ENCODE measurements at places on chromosomes 2 and 18. TPM values are rescaled to one million over a fixed set of nuclear protein-coding genes. Genes with fewer than 3 reads are reported as not detected.

- no peak for DNase-seq
These were observed 65.3 kb downstream of the SUCLG1 start for GRCh38 chr2:84393829-84394228.

- no peak for DNase-seq
These were observed 287.4 kb downstream of the MBD2 start for GRCh38 chr18:53937037-53937436.

GRCh38 chr18:43279015-43279744, 1.9 kb upstream of the SYT4 start:
- DNase-seq = no peak

DNA sequence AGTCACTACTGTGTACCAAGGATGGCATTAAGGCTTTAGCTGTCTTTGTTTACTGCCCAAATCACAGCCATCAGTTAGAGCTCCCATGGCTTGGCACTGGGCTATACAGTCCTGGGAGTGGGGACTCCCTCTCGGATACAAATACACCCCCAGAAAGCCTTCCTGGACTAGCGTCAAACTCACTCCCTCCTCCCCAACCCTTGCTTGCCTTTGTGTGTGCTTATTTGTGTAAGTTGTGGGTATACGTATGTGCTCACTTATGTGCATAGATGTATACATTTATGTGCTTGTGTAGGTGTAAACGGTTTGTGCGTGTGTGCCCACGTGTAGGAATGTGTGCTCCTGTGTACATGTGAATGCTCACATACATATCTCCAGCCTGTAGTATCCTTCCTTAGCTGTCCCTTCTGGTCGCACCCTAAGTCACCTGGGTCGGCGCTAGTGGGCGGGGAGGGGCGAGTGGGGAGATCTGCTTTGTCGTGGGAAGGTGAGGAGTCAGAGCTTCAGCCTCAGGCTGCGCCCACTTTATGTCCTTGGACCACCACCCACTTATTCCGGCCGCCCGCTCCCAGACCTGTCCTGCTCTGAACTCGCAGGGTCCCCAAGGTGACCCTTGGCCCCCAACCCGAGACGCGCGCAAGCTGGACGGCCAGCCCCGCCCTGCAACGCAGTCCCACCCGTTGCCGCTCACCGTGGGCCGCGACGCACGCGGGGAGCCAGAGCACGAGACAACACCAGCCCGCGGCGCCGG, 461 bp downstream of the PRADC1 start:
- DNase-seq = no peak

DNA sequence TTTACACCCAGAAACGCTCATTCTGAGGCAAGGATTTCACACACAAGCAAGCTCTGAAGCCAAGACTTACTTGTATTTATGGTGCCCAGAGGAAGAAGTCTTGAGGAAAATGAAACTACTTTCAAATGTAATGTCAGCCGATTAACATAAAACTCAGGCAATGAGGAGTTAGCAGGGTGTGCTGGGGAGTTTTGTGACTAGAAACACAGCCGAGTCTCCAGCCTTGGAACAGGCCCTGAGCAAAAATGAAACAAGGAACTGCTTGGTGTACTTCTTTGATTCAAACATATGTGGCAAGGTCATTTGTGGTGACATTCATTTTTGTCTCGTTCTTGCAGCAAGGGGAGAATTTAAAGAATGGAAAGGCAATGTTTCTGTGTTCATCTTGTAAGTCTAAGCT, 4.5 kb downstream of the DYTN start:
- no peak for DNase-seq

DNA sequence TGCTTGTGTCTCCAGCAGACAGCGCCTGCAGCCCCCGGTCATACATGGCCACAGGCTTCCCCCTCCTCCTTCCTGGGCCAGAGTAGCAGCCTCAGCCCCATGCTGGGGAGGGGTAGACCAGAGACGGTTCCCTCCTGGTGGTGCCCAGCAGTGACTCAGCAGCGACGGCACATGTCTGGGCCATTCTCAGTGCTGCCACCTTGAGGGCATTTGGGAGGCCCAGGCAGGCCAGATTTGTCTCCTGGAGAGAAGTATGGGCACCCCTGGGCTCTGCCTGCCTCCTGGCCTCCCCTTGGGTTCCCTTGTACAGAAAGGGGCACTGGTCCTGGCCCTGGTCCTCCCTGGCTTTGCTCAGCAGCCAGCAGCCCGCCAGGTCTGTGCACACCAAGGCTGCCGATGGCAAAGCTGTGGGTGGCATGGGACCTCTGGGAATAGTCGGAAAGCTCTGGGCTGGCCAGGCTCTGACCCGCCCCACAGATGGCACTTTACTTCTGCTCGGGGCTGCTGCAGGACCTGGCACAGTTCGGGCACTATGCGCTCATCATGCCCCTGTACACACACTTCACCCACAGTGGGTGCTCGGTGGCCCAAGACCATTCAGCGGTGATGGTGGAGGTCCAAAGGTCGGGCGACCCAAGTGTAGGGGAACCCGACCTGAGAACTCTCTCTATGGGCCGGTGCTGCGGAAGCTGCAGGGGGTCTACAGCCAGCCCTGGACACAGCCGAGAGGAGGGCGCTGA, 11.4 kb upstream of the ALPI start:
- DNase-seq = no peak

DNA sequence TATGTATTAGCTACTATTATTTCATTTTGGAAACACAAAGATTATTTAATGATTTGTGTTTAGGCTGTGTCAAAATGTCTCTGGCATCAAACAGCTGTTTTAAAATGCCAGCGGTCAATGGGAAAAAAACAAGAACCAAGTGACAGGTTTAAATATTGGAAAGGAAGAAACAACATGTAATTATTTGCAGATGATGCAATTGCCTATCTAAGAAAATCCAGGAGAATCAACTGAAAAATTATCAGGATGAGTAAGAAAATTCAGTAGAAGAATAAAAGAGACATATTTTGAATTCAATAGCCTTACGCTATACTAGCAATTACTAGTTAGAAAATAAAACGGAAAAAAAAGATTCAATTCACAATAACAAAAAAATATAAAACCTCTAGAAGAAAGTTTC, 51.6 kb downstream of the HNRNPLL start:
- DNase-seq = no peak

GRCh38 chr18:69878213-69878933, 69.3 kb downstream of the CD226 start:
- DNase-seq = no peak

DNA sequence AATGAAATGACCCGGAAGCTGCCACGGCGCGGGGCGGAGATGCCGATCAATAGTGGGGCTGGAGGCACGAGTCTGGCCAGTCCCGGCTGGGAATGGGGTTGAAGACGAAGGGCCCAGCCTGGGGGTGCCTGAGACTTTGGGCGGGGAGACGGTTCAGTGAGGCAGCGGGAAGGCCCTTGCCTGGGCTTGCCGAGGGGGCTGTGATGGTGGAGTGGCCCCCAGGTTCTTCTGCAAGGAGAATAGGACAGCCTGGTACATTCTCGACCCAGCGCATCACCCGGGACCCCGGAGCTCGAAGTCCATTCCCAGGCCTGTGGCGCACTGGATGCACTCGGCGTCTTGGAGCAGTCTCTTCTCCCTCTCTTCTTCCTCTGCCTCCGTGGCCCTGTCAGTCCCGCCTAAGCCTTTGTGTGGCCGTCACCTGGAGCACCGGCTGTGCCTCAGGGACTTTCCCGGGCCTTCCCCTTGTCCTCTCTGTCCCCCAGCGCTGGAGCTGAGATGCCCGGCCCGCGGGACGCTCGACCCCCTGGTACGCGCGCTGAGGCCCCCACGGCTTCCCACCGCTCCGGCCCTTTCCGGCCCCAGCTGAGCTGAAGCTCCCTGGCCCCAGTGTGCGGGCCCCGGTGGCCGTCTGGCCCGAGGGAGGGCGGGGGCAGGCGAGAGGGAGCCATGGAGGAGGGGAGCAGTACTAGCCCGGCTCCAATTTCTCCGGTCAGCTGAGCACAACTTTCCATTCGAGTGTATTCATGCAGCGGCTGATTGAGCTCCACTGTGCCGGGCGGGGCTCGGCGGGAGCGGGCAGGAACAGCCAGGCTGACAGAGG, 8.0 kb downstream of the SIX3 start:
- no peak for DNase-seq

- DNase-seq = no peak
These were observed 41.4 kb upstream of the ALPP start for GRCh38 chr2:232336981-232337720.

DNA sequence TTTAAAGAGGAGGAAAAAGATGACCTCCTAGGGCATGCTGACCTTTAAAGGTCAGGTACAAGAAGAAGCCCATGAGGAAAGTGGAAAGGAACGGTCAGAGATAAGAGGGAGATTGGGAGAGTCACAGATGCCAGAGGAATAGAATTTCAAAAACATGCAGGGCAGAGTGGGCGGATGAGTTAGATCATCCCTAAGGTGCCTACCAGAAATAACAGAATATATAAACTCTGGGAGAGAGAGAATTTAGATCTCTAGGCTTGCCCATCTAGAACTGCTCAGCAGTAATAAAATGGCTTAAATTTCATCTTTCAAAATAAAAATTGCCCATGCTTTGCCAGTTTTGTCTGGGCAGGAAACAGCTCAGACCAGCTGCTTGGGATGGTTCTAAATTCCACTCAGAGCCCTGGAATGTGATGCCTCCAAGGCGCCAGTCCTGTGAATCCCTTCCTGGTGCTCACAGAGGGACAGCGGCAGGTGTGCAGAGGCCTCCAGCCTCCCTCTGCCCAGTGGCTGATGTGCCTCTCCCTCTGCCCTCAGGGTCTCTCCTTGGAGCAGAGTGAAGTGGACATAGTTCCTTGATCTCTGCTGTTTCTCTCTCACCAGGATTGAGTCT, 130.9 kb downstream of the ANTXR1 start:
- no peak for DNase-seq

DNA sequence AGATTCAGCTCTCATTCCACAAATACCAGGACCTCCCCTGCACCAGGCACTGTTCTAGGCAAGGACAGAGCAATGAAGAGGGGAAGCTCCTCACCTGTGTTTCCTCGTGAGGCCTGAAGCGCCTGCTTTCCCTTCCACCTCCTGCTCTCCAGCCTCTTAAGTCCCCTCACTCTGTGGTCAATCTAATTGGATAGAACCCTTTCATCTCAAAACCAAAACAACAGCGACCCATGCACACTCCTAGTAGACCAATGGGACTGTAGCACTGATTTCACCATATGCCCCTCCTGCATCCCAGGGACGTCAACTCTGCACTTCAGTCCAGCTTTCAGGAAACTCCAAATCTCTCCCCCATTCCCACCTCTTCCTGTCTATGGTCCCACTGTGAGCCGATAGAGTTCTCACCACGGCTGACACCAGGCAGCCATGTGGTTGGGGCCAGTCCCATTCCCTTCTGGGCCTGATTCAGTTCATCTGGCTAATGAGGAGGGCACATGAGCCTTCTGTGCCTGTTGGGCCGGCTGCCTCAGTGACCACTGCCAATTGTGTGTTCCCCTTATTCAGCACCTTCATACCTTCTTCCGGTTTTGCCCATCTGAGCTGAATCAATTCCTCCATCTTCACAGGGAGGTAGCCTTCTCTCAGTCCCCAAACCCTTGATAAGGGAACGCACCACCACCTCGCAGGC, 33.3 kb upstream of the MAT2A start:
- no peak for DNase-seq

- DNase-seq = no peak
These were observed 41.2 kb downstream of the SP100 start for GRCh38 chr2:230457073-230457768.

- no peak for DNase-seq
These were observed 67.2 kb downstream of the LCLAT1 start for GRCh38 chr2:30514134-30514847.

- no peak for DNase-seq
These were observed 250.4 kb upstream of the TANK start for GRCh38 chr2:160909781-160910242.

DNA sequence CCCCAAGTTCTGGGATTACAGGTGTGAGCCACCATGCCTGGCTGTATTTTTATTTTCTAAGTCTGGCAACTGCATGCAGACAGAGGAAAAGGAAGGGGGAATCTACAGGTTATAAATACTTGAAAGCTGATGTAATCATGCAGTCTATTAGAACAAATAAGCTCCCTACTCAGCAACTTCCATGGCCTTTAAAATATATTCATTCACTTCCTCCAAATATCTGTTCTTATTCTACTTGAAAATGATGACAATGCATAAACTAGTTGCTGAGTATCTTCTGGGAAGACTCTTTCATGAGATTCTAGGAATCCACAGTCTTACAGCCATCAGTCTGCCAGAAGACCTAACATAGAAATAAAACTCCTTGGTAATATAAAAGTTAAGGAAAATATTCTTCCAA, 66.9 kb upstream of the NCKAP5 start:
- no peak for DNase-seq

EIF2AK3 gene
- 32.4 TPM for polyA plus RNA-seq

PXDN gene
- polyA plus RNA-seq = 154 TPM

ARMC9 gene
- 26.3 TPM for polyA plus RNA-seq

ALMS1 gene
- polyA plus RNA-seq = 39.9 TPM

SLC14A1 gene
- polyA plus RNA-seq = 4.3 TPM

Measured in left renal pelvis (tissue), 4 donors.